Hypothalamus (tissue), 51 donors: ENCODE measurements at places on chromosomes 3 and 15.

GRCh38 chr15:90019611-90020010 lies 18.5 kb downstream of the ZNF710 start:
- no peak for DNase-seq

DNA sequence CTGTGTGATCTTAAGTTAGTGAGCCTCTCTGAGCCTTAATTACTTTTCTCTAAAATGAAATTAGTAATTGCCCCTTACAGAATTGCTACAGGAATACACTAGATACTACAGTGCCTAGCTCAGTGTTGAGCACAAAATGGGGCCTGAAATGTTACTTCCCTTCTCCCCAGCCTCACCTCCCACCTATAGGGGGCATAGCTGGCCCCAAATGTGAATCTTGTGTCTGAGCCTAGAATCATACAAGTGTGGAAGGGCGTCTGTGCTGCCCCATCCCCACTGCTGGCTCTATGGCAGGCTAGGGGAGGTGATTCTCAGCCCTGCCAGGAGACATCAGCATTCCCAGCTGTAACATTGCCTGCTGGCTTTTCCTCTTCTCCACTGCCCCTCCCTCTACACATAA lies 42.7 kb downstream of the IFT122 start:
- DNase-seq = no peak

GRCh38 chr3:58588030-58588614 lies 10.9 kb upstream of the FAM107A start:
- no peak for DNase-seq

GRCh38 chr3:113304102-113304501 lies 92.7 kb downstream of the BOC start:
- no peak for DNase-seq

DNA sequence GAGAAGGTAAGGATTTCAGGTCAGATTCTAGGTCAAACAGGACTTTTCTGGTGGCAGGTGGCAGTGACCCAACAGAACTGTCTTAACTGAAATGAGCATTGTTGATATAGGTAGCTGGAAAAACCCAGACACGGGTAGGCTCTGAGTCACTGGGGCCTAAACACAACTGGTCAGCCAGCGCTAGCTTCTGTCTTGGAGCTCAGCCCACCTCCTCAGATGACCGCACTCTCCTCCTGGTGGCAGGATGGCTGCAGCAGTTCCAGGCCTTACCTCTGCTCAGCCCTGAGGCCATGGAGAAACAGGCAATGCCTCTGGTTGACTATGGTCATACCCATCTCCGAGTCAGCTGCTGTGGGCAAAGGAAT lies 61.1 kb upstream of the GATA2 start:
- DNase-seq = no peak

DNA sequence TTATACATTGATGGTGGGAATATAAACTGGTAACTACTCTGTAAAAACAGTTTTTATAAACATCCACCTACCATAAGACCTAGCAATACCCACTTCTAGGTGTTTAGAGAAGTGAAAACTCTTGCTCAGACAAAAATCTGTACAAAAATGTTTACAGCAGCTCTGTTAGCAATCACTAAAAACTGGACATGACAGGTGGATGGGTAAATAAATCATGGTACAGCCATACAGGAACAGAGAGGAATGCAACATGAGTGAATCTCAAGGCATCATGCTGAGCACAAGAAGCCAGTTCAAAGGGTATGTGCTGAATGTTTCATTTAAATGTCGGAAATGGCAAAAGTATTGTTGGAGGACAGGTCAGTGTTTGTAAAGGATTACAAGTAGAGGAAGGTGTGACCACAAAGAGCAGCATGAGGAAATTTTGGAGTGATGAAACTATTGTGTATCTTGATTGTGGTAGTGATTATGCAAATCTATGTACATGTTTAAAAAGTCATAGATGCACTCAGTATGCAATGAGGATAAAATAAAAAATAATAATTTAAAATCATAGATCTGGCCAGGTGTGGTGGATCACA lies 2.8 kb upstream of the RNU5A-1 start:
- DNase-seq = no peak

GRCh38 chr3:151318313-151318712 lies 1.7 kb upstream of the GPR87 start:
- no peak for DNase-seq

- DNase-seq = no peak
These were observed 5.9 kb downstream of the FAM131A start for GRCh38 chr3:184343200-184343876.

DNA sequence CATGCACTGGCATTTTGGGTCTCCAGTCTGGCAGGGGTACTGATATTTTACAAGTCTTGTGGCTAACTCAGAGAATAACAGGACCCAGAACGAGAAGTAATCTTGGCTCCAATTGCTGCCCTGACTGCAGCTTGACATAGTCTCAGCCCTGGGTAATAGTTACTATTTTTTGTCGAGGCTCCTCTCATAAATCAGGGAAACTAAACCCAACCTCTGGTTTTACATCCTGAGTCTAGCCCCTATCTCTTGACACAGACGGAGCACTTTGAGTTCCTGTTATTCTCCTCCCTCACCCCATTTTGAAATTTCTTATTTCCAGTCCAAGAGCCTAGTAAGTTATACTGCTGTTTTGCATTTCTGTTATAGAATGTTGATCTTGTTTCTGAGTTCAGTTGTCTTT lies 276.1 kb upstream of the GOLIM4 start:
- no peak for DNase-seq
